Kasumi-1 (cell line): ENCODE measurements at places on chromosomes 13 and 19.
A peak's percentile ranks its signal among the peaks of the same experiment; 100 is the strongest.

- no peak for DNase-seq
These were observed 113.3 kb upstream of the SERP2 start for GRCh38 chr13:44260336-44260735.

DNA sequence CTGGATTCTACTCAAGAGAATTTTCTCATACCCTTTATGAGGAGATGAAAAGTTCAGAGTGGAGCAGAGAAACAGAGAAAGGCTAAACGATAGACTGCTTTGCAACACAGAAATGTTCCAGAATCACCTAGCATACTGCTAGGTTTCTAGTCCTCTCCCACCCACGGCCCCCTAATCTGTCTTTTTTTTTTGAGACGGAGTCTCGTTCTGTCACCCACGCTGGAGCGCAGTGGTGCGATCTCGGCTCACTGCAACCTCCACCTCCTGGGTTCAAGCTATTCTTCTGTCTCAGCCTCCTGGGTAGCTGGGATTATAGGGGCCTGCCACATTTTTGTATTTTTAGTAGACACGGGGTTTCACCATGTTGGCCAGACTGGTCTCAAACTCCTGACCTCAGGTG is 4.8 kb downstream of the SUGP2 start:
- DNase-seq = no peak

GRCh38 chr13:73365252-73365651 is 306.4 kb downstream of the KLF5 start:
- no peak for DNase-seq

DNA sequence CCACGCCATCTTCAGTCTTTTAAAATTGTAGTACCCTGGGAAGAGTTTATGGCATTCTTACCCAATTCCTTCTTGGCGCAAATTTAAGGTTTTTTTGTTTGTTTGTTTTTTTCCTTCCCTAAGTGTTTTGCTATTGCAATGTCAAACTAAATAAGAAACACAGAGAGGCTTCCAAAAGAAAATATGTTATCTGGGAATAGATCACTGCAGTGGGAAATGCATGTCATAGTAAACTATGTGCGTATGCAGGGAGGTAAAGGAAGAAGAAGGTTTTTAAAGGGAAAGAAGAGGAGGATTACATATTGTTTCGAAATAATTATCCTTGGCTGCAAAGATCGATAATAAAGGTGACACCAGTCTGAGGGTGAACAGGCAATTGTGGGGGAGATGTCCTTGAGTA is 13.2 kb downstream of the CLEC11A start:
- DNase-seq = no peak

- DNase-seq = no peak
These were observed 7.2 kb downstream of the CARS2 start for GRCh38 chr13:110698689-110699088.

- no peak for DNase-seq
These were observed 584.3 kb upstream of the SLITRK6 start for GRCh38 chr13:86383561-86383960.

GRCh38 chr13:26025196-26025595 is 26.6 kb downstream of the SHISA2 start:
- DNase-seq = no peak

GRCh38 chr13:70125693-70126092 is 17.4 kb upstream of the KLHL1 start:
- DNase-seq = no peak

GRCh38 chr19:57068311-57068710 is 51.5 kb upstream of the USP29 start:
- no peak for DNase-seq

DNA sequence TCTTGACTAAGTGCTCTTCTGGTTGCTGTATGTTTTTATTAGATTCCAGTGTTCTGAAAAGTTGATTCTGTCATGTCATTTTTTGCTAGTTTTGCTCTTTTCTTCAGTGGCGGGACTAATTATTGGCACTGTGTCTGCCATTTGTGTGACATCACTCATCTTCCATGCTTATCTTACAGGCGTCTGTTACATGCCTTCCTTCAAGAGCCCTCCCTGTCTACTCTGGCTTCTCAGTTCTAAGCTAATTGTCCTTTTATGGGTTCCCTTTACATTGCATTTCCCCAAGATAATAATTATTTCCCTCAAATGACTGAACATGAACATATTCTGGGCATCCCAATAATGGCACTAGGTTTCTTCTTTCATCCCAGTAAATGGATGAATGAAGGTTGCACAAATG is 459.1 kb downstream of the DCT start:
- DNase-seq = no peak

- no peak for DNase-seq
These were observed 102.1 kb downstream of the ITGBL1 start for GRCh38 chr13:101554420-101555125.

GRCh38 chr19:28426730-28427225 is 786.2 kb downstream of the UQCRFS1 start:
- no peak for DNase-seq

DNA sequence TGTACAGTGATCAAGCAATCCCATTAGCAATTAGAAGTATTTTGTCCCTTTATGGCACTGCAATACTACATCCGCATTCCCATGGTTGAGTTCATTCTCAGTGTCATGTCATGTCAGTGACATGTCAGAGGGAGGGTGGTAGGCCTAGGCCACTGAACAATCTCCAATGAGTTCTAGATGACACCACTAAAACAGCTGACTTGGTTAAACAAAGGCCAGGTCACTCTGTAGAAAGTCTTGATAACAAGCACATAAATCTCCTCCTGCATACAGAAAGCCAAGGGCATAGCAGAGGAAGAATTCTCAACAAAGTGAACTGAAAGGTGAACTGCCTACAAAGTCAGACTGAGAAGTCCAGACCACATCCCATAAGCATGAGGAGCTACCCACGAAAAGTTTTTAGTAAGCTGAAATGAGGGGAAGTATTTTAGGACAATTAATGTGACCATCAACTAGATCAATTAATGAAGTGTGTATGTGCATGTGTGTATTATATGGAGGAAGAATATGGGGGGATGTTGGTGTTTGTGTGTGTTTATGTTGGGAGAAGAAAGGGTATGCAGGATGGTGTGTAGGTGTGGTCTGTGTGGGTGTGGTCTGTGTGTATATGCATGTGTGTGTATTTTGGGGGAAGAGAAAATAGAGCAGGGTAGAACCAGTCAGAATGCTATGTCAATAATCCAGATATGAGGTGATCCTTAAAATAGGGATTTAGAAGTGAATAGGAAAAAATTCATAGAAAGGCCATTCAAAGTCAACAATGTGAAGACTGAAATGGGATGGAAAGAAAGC is 67.7 kb downstream of the TBC1D4 start:
- no peak for DNase-seq

DNA sequence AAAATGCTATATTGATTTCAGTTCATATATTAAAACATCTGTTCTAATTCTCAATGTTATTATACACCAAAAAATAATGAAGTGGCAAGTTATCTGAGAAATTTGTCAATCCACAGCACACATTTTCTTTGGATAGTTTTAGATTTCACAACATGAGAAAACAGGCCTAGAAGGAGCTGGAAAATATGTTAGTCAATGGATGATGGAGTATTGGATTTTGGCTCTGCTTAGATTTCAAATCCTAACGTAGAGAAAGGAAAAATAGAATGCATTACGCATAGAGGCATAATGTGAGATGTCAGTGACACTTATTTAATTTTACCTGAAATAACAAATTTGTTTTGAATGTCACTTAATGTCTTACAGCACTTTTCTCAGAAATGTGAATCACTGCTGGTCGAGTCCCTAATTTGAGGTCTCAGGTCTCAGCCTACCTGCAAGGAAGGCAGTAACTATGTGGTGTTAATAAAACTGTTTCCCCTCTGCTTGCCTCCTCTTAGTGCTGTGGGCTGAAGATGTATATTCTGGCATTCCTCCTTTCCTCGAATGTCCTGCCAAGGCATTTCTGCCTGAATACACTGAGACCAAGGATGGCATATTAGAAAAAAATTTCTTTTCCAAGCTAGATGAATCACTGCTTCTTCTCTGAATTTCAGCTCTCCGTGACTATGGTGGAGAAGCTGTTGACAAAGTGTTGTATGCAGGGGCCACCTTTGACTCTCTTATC is 232.4 kb downstream of the POSTN start:
- DNase-seq = no peak

- no peak for DNase-seq
These were observed 101.9 kb downstream of the GADD45B start for GRCh38 chr19:2577722-2578335.

DNA sequence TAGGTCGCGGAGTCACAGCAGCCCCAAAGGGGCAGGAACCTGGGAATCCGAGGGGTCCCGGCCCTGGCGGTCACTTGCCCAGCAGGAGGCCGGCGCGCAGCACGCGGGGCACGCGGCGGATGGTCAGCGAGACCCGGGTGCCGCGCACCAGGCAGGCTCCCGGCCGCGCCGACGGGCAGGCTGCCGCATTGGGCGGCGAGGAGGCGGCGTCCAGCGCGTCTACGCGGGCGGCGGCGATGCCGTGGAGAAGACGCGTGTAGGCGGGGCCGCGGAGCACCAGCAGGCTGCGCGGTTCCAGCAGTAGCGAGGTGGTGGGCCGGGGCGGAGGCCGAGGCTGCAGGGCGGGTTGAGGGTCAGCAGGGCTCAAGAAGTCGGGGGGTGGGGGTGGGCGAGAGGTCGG is 607 bp upstream of the SYNE4 start:
- DNase-seq = no peak

- no peak for DNase-seq
These were observed 4.8 kb upstream of the ALOX5AP start for GRCh38 chr13:30730526-30730925.

- no peak for DNase-seq
These were observed 922 bp upstream of the ERVK3-1 start for GRCh38 chr19:58304255-58304654.

- no peak for DNase-seq
These were observed 341.8 kb downstream of the FGF9 start for GRCh38 chr13:22012686-22013085.

DNA sequence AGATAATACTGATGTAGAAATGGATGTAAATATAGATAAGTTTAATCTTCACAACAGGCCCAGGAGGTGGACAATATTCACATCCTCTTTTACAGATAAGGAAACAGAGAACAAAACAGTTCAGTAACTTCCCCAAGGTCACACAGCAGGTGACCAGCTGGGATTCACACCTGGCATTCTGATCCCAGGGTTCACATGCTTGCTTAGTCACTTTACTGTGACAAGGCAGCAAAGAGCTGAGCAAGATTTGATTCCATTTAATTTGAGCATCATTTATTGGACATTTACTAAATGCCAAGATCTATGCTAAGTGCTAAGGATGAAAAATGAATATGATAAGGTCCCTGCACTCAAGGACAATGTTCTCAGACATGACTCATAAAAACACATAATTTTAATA is 94.1 kb upstream of the STARD13 start:
- no peak for DNase-seq

DNA sequence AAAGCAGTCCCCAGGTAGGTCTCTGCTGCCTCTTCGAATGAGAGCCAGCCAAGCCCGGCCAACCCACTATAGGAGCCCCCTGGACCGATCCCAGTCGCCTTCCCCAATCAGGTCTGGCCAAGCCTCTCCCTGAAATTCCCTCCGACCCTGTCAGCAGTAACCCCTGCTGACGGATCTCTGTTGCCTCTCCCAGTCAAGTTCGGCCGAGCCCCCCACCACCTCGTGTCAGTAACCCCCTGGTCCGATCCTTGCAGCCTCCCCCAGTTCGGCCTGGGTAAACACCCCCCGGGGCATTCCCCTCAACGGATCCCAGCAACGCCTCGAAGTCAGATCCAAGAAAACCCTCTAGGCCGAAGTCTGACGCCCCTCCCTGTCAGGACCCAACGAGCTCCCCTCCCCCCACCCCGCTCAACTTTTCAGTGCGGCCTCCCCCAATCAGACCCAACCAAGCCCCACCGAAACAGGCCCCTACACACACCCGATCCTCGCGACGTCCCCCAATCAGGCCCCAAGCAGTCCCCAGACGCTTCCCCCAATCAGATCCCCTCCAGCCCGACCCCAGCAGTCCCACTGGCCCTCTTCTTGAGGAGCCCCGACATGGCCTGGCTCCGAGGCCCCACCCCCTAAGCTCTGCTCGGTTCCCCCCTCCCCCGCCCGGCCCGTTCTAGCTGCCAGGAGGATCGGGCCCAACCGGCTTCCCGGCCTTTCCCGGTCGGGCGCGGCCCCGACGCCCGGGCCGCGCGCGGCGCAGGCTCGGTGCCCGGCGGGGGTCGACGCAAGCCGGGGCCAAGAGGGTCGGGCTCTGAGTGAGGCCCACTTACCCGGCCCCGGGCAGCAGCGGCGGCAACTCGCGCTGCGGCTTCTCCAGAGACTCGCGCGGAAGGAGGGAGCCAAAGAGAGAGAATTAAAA is 1.8 kb downstream of the TNPO2 start:
- DNase-seq = peak; percentile 40
